CD8-positive, alpha-beta T cell (primary cell): ENCODE measurements at places on chromosomes 3 and 15. TPM values are rescaled to one million over a fixed set of nuclear protein-coding genes. Genes with fewer than 3 reads are reported as not detected.

- DNase-seq: no peak
These were observed 68.4 kb downstream of the MTHFS start for GRCh38 chr15:79828447-79828846.

GRCh38 chr3:49352890-49353421 is 5.2 kb downstream of the GPX1 start:
- DNase-seq: no peak

- no peak for DNase-seq
These were observed 597.2 kb downstream of the EDEM1 start for GRCh38 chr3:5784690-5785089.

DNA sequence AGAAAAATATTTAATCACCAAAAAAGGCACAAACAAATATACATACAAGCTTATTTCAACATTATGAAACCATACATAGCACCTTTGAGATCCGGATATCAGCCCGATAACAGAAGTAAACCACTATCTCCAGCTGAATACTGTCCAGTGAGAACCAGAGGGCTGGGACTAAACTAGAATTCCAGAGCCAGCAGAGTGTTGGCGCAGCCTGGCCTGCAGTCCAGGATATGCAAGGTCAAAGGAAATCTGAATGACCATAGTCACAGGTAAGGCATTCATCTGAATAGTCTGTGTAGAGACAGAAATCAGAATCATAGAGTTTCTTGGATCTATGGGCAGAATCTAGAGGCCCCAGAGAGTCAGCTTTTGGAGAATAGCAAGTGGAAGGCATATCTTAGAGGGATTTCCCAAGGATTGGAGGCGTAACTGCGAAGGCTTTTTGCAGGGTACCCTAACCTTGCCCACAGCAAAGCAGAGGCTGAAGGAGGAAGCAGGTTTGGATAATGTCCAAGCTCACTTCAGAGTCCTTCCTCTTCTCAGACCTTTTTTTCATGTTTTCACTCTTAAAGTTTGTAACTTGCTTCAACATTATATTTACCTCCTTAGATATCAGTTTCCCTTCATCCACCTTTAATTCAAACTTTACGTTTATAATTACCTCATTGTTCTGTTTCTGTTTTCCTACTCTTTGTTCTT is 32.5 kb upstream of the TP63 start:
- no peak for DNase-seq

DNA sequence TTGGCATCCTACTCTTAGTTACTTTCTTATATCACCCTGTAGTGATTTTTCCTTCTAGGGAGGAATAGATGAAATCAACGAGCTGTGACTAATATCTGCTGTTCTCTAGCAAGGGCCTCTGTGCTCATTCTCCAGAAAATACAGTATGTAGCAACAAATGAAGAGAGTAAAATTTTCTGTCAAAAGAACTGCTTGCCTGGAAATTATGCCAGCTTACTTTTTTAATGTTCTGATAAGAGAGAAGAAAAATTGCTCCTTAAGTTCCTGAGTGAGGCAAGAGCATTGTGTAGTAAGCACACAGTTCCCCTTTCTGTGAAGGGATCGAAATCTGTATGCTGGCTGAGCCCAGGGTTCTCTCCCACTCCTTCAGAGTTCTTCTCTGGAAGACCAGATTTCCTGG is 51.4 kb upstream of the GK5 start:
- no peak for DNase-seq

- no peak for DNase-seq
These were observed 74.8 kb upstream of the PIAS1 start for GRCh38 chr15:67979281-67979680.

DNA sequence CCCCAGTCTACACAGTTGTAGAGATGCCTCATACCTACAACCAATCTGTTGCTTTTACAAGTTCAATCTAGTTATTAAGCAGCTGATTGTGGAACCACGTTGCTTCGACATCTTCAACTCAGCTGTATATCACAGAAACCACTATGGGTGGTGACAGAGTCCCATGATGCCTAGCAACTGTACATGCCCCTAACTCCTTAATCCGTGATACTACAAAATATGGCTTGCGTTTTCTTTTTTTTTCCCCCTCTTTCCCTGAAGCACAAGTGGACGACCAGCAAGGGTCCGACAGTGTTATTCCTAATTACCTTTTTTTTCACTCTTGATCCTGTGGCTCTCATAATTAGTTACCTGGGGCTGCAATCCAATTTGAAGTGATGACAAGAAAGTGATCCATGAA is 478.6 kb downstream of the FOXP1 start:
- DNase-seq: no peak

DNA sequence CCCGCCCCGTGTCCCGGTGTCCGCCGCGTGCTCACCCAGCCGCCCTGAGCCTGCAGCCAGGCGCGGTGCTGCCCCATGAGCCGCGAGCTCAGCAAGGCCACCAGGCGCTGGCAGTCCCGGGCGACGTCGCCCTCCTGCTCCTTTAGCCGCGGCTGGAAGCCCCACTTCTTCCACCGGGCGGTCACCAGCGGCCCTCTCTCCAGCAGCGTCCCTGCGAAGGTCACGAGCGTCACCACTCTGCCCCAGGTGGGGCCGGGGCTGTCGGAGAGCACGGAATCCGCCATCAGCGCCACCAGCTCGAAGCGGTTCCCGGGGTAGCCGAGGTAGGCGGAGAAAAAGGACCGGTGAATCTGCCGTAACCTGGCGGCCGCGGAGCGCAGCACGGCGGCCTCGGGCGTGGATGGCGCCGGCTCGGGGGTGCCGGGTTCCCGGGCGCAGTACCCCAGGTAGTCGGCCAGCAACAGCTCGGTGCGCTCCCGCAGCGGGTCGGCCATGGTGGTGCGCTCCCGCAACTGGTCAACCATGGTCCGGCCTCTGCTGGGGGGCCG is 298 bp downstream of the BCL2L10 start:
- peak; percentile 54 for DNase-seq

ETV5 gene
- total RNA-seq: 0.08 TPM

IL5RA gene
- not detected for total RNA-seq
